ENCODE measurements at places on chromosomes 11 and 22.

DNA sequence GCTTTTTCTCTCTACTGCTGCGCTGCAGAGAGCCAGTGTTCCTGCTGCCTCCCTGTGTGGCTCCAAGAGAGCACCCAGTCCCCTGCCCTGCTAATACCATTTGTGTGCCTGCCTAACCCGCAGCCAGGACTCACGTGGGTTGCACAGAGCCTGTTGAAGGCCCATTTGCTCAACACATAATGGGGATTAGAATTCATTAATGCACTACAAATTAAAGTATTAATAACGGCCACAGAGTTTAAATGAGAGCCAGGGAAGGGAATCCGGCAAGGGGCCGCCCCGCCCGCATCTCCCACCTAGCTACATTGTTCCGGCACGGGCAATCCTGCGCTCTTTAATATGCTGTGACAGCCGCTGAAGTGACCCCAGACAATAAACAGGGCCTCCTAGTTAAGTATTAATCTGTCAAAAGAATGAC is 211.3 kb downstream of the NXPE2 start:
- DNase-seq: no peak

DNA sequence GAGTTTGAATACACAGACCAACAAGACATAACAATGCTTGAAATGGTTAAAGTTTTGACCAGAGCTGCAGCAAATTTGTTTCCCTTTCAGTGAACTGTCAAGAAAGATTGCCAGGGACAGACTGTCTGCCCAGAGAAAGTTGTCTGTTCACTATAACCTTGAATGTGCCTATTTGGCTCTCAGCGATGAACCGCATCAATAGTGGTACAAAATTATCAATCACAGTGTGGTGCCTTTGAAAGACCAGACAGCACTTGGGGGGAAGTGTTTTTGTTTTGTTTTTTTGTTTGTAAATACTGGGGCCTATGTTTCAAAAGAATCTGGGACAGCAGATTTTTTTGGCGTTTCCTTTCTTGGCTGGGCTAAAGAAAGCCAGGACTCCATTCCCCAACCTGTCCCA is 123.1 kb downstream of the CD44 start:
- DNase-seq: no peak

DNA sequence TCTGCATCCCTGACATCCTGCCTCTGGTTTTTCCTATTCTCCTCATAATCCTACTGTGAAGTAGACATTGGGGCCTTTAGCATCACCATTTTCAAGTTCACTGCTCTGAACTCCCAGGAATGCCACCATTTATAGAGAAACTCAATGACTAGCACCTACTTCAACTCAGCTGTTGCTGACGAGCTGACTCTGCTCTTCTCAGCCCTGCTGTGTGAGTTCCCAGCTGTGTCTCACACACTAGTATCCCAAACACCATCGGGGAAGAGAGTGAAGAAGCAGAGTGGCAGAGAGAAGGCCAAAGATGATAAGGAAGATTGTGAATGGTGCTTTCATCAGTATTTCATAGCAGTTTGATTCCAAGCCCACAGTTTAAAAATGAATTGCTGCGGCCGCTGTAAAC is 71.9 kb downstream of the PLEKHA7 start:
- no peak for DNase-seq

GRCh38 chr11:61056571-61056970 is 45.7 kb upstream of the CD5 start:
- DNase-seq: no peak

GRCh38 chr22:26404851-26405421 is 24.1 kb upstream of the ASPHD2 start:
- DNase-seq: no peak

DNA sequence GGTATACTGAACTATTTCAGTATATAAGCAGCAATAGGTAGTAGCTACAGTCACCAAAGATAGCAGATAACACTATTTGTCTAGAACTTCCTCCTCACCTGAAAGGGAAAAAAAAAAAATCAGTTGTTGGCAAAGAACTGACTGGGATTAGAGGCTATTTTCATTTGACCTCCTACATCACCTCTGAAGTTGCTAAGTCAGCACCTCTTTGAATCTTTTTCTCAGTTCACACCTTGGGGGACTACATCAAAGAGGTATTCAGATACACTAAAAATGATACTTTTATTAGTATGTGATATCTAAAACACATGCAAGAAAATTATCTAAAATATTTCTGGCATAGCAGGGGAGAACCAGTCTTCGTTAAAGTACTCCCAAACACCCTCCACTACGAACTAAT is 16.2 kb downstream of the MSANTD2 start:
- no peak for DNase-seq

- no peak for DNase-seq
Observed at GRCh38 chr22:16603448-16603768, 10.8 kb upstream of the CCT8L2 start.

DNA sequence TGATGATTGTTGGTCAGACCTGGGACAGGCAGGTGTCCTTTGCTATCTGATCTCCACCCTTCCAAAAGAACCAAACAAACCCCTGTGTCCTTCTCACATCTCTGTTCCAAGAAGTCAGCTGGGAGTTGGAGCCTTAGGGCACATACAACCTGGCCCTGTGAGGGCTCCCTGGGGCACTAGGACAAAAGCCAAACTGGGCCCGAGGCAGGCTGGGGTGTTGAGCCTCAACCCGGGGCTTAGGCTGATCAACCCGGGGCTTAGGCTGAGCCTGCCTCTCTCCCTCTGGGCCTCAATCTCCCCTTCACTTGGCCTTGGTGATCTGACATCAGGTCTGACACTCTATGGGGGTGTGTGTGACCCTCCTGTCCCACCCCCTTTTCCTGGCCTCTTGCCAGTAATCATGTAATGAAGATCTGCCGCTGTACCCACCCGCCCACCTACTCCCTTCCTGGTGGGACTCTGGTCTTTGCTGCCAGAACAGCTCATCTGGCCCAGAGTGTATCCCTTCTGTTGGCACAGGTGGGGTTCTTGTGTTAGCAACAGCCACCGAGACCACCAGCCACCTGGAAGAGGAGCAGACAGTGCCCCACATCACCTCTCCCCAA is 22.8 kb upstream of the UVRAG start:
- no peak for DNase-seq

DNA sequence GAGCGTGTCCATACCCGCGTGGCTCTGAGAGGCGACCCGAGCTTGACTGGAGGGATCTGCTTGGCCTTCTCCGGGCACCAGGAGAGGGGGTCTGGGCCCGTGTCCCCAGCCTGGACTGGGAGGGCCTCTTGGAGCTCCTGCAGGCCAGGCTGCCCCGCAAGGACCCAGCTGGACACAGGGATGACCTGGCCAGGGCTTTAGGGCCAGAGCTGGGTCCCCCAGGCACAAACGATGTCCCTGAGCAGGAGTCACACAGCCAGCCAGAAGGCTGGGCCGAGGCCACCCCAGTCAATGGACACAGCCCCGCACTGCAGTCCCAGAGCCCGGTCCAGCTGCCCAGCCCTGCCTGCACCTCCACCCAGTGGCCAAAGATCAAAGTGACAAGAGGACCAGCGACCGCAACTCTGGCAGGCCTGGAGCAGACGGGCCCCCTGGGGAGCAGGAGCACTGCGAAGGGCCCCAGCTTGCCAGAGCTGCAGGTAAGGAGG is 38.2 kb downstream of the TRIOBP start:
- DNase-seq: no peak

- DNase-seq: no peak
Observed at GRCh38 chr11:86156397-86156955, 87.6 kb upstream of the PICALM start.

- no peak for DNase-seq
Observed at GRCh38 chr11:2931771-2932738, 2.8 kb upstream of the PHLDA2 start.

- DNase-seq: no peak
Observed at GRCh38 chr11:126407101-126407521, 51.6 kb downstream of the ST3GAL4 start.

DNA sequence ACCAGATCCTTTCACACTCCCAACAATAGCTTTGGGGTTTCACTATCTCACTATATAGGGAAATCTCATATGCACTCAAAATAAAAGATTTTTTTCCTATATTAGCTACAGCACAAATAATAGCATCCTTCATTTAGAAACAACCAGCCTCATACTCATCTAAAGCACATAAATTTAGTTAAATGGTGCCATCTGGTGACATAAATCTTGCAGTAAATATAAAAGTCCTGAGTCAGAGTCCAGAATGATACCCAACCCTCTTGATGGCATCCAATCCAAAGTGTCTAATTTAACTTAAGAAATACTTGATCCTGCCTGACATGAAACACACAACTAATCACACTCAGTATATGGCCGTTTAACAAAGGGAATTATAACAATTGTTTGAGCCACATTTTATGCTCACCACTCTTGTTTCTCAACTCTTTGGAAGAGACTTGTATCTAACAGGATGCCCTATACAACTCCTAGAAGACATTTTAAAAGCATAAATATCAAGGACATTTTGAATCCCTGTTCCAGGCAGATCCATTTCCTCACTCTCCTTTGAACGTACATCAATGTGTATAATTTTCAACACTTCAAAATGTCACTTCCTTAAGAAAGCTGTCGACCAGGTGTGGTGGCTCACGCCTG is 36.2 kb downstream of the DLG2 start:
- DNase-seq: no peak

GRCh38 chr22:46593211-46593681 is 26.9 kb upstream of the GRAMD4 start:
- DNase-seq: no peak

GRCh38 chr22:35963237-35963810 is 65.3 kb downstream of the RBFOX2 start:
- no peak for DNase-seq

- DNase-seq: no peak
Observed at GRCh38 chr11:4527926-4528325, 17.1 kb upstream of the OR52M1 start.

GRCh38 chr11:80495116-80495515 is 1054.3 kb upstream of the TENM4 start:
- no peak for DNase-seq

- no peak for DNase-seq
Observed at GRCh38 chr11:14190992-14191778, 167.8 kb downstream of the RRAS2 start.

DNA sequence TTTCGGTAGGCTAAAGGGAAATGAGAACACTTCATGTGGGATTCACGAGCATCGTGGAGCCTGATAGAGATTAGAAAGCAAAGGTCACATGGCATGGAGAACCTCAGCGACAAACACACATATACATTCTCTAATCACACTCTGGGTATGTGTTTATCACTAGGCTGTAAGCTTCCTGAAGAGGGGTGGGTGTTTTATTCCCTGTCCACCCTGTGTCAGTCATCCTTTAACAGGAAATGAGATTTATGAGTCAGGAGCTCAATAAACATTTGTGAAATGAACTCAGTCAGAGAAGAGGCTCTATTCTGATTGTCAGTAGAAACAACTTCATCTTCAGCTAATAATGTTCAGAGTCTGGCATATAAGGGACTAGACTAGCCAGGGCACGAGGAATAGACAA is 71.7 kb upstream of the EIF3M start:
- no peak for DNase-seq

- no peak for DNase-seq
Observed at GRCh38 chr11:118168316-118168715, 8.1 kb downstream of the SCN2B start.
